ENCODE measurements at places on chromosomes 2 and 18.
A peak's percentile ranks its signal among the peaks of the same experiment; 100 is the strongest.

DNA sequence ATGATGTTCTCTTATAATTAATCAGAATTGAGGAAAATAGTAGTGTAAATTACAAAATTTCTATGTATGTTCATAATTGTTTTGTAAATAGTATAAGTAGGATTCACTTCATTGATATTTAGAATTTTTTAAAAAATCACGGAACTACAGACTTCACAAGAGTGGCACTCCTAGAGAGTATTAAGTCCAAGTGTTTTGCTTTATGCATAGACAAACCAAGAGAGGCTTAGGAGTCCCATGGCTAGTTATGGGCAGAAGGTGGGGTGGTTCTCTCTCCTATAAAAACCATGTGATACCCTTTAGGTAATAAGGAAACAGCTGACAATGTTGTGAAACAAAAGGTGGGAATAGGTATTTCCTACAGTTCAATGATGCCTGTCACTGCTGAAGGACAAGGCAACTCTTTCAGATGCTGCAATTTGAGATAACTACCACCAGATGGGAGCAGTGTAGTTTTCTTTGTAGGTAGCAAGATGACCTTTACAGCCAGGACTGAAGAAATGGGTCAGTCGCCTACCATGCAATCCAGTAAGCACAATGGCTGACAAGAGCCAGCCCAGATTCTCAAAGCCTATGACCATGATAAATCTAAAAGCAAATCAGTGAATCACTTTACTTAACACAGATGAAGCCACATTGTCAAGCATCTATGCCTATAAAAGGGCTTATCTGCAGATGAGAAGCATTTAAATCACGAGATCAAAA is 83.9 kb downstream of the AAK1 start:
- DNase-seq, result peak; percentile 68

- DNase-seq, result peak; percentile 13
These were observed 419.6 kb upstream of the POU3F3 start for GRCh38 chr2:104434318-104434792.

GRCh38 chr2:235149736-235150135 is 197.9 kb downstream of the SH3BP4 start:
- no peak for DNase-seq

DNA sequence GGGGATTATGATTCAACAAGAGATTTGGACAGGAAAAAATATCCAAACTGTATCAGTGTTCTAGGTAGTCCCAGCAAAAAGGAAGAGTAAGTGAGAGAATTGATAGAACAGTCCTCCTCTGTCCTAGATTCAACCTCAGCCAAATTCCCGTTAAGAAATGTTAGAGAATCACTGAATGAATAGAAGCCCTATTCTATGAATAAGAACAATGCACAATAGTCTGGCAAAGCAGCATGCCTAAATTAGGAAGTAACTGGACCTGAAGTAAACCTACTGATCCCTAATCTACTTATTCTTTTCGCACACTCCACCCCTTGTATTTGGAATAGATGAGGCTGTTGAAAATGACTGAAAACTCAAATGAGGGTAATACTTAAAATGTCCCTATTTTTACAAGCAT is 1665.5 kb downstream of the LRP1B start:
- DNase-seq, result no peak

DNA sequence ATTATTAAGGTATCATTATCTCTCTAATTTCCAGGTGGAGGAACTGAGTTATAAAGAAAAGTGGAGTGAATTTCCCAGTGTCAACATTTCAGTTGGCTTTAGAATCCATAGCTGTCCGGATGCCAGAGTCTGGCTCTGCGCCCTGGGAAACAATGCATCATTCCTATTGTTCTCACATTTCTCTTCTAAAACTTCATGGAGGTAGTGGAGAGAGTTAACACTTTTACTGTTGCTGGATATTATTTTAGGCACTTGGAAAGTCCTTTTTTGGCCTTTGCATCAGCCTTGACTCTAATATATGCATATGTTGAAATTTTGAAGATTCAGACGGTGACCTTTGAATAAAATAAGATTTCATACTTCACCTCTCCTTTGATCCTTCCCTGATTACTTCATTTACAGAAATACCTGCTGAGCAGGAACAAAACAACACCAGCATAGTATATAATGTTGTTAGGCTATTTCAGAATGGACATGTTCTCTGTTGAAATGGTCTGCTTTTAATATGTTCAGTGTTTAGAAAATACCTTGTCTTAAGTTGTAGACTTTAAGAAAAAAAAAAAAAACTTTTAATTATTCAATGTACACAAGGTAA is 148.8 kb downstream of the EPHA4 start:
- DNase-seq, result peak; percentile 21

DNA sequence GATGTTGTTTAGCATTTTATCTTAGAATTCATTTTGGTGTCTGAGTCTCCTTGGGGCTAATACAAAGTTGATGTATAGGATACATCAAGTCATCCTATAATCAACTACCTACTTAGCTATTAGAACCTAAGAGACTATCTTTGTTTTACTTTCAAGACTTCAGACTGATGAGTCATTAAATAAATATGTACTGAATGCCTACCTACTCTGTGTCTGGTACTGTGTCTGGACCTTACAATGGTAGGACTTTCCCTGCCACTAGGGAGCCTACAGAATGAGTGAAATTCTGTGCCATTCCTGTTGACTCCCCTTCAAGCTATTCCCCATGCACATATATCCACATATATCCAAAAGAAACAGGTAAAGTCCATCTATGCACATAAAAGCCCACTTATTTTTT is 114.5 kb downstream of the ERBB4 start:
- peak; percentile 65 for DNase-seq

- no peak for DNase-seq
These were observed 3.2 kb downstream of the NPPC start for GRCh38 chr2:231923010-231923344.

DNA sequence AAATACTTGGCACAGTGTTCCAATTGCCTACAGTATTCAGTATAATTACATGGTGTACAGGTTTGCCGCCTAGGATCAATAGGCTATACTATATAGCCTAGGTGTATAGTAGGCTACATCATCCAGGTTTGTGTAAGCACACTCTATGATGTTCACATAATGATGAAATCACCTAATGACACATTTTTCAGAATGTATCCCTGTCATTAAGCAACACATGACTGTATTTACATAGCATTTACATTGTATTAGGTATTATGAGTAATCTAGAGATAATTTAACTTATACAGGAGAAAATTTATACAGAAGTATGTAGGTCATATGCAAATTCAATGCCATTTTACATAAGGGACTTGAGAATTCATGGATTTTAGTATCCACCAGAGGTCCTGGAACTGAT is 35.4 kb downstream of the SCN7A start:
- DNase-seq, result peak; percentile 81

DNA sequence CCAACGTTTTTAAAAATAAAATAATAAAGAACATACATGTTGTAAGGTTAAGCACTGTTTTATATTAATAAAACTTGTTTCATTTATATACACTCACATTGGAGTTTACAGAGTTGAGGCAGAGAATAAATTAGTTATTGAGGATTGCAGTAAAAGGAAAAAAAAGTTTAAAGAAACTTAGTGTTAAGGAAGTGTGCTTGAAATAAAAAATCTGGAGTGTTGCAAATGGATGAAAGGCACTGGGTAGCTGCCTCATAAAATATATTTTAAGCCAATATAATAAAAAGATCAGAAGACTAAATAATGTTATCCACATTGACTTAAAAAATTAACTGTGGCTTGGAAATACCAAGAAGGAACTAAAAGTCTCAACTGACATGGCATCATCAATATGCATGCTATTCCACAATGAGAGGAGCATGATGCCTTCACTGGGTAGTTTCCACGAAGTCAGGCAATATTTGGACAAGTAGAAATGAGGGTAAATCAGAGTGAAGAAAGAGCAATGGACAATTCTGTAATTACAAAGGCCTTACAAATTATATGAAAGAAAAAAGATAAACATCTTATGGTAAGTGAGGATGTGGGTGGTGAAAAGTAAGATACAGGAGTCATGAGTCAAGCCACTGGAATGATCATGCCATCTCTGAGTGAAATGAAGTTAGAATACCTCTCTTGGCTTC is 2.5 kb downstream of the GALNT3 start:
- peak; percentile 67 for DNase-seq

DNA sequence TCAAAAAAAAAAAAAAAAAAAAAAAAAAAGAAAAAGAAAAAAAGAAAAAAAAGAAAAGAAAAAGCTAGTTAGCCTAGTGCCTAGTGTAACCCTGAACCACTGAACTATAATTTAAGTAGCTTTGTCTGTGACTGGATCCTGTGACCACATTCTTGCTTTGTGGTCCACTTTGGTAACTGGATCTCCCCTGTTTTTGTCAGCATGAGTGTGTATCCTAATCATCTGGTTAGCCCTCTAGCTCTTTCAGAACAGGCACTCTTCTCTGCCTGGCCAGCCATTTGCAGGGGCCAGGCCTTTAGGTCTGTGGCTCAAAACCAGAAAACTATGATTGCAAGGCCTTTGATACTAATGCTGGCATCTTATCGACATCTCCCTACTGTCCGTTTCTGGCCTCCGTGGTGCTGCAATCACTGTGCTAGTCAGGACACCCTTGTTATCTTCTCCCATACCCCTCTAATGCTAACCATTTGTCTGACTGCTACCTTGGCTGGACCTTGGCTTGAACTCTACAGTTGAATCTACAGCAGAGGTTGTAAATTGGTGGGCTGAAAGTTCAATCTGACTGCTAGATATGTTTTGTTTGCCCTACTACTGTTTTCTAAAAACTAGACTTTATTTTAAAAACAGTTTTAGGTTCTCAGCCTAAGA is 40.5 kb downstream of the RBKS start:
- no peak for DNase-seq

- DNase-seq, result no peak
These were observed 2.4 kb downstream of the RTKN start for GRCh38 chr2:74439373-74439772.

- no peak for DNase-seq
These were observed 9.0 kb downstream of the STK25 start for GRCh38 chr2:241499146-241499965.

- no peak for DNase-seq
These were observed 202.9 kb downstream of the NDUFA10 start for GRCh38 chr2:239822146-239822831.

DNA sequence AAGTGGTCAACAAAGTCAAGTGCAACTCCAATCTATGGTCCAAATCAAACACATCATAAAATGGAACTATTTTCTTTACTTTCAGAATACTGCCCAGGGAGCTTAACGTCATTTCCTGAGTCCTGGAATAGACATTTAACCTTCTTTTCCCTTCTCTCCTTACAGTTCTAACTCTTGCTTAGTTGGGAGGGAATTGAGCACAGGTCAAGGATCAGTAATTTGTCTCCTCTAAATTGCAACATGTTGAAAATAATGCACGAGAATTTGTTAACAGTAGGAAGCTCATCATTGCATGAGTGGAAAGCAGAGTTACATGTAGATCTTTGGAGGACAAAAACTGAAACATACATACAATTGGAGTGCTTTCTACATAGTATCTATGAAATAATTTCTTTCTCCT is 87.7 kb downstream of the MEP1B start:
- no peak for DNase-seq

- no peak for DNase-seq
These were observed 15.7 kb downstream of the CCBE1 start for GRCh38 chr18:59681521-59682004.

- DNase-seq, result no peak
These were observed 128.4 kb downstream of the IKZF2 start for GRCh38 chr2:213022987-213023386.

- no peak for DNase-seq
These were observed 22.5 kb downstream of the CYRIA start for GRCh38 chr2:16643099-16643498.

GRCh38 chr18:50724751-50725151 is 95.1 kb downstream of the MRO start:
- no peak for DNase-seq

GRCh38 chr2:152443771-152444170 is 108.8 kb downstream of the FMNL2 start:
- DNase-seq, result no peak

DNA sequence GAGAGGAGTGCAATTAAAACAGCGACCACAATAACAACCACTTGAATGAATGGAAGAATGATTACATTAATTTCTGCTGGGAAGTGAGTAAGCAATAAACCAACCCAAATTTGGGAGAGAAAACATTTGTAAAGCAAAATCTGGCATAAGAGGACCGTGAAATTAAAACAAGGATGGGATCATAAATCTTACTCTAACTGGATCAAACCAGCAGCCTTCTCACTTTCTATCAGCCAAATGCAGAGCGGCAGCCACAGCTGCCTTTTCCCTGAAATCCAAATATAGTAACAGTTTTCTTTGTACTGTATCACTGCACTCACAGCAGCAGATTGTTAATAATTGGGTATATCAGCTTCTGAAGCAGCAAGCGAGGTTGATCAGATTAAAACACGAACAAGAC is 245.2 kb upstream of the REG3G start:
- no peak for DNase-seq

- DNase-seq, result peak; percentile 33
These were observed 32.5 kb downstream of the RNF152 start for GRCh38 chr18:61860302-61860701.

DNA sequence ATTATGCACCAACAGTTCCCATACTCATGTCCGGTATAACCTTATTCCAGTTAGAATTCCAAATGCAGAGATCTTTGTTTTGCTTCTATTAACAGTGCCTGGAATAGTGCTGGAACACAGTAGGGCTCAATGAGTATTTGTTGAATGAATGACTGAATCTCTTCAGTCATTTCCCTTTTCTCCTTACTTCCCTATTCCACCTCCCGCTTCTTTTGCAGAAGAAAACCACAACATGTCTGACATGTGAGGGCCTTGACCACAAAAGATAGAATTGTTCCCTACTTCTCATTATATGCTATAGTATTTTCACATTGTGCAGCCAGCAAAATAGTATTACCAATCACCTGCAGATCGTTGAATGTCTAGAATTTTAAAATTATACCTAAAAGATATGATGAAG is 19.5 kb upstream of the HNRNPLL start:
- DNase-seq, result no peak

- no peak for DNase-seq
These were observed 38.8 kb upstream of the METTL21A start for GRCh38 chr2:207663870-207664545.

DNA sequence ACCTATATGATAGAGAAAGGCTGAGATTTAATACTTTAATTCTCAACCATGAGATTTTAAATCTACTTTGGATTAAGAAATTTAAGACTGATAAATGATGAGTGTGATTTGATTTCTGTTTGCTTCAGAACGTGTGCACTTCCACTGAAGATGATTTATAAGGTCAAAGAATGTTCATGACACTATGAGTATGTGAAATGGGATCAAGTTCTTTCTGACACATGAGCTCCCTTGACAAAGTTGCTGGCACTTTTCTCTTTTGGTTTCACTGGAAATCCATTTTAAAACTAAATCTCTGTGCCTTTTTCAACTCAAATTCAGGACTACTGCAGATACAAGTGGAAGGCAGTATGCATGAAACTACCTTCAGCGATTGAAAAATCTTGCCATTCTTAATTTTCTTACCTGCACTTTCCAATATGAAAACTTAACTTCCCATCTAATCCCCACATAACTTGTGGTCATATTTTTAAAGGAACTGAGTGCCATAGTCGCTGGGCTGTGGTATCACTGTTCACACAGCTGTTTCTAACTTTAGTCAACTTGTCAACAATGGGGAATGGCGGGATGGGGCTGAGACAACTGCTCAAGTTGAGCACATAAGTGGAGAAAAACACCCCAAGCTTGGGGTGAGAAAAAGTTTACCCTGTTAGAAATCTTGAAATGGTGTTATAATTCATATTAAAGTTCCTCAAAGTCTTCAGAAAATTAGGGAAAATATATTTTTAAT is 51.8 kb upstream of the TTN start:
- DNase-seq, result no peak
